ENCODE measurements at places on chromosomes 6 and 20.

- peak; percentile 16 for DNase-seq
These were observed 23.8 kb upstream of the FAM50B start for GRCh38 chr6:3825331-3825831.

DNA sequence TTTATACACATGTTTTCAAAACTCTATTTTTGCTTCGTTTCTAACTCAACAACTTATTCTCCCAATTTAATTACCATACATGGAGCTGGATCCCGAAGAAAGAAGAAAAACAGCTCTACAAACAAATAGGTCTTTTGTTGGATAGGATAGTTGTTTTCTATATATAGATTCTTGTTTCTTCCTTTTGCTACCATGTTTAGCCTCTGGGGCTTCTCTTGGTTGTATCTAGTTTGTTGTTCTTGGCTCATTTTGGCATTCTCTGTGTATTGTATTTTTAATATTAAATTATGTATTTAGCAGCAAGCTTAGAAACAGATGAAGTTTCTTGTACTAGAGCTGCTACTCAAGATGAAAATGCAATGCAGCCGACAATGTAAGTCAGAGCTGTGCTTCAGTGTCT, 60.9 kb downstream of the PLCB4 start:
- no peak for DNase-seq

DNA sequence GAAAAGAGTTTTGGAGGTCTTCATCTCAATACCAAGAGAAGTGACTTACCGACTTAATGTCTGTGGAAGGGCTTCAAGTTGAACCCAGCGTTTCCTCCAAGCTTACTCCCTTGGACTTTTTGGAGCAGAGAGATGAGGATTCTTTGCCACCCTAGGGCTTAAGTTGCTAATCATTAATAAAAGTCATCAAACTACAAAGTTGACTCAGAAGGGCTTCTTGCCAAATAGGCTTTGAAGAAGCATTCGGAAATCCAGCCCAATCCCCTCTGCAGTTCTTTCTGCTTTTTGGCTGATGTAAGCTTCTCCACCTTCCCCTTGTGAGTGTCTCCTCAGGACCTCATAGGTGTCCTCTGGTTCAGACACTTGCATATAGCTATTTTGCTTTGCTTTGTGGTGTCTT, at the start of gene SLC17A3:
TSS of gene SLC17A3 (minus strand) at position 126 of the 400 bp plus-strand sequence. CDS start 5,856 bp downstream, outside the sequence.
- DNase-seq, result no peak

- DNase-seq, result no peak
These were observed 140.3 kb downstream of the TBX18 start for GRCh38 chr6:84623956-84624680.

DNA sequence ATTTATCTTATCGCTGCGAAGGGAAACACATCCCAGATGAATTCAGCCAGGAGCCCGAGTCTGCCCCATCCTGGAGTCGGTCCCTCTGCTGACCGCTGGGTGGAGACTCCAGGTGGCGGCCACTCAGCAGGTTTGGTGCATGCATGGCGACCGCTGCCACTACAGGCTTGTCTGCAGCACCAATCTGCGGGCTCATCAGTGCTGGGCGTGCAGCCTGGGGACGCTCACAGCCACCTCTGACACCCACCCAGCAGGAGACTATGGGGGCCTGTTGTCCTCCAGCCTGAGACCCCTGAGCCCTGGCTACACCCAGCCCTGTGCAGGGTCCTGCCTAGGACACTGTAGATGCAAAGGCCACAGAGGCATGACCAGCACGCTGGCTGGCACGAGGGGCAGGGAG, 40.5 kb upstream of the GATA5 start:
- no peak for DNase-seq

DNA sequence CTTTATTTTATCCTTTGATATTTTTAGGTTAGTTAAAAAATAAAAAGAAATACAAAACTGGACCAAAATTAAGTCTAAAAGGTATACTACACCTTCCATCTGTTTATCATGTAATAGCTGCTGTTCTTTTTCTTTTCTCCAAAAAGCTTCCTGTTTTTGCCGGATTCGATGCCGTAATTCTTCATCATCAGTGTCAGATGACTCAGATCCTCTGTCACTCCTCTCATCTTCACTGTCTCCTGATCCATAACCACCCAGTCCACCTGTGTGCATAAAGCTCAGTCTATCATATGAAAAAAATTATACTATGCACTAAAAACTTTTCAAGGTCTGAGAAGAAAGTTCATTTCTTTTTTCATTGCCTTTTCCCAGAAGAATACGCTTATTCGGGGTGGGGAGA, 8.5 kb upstream of the COQ3 start:
- DNase-seq, result no peak

DNA sequence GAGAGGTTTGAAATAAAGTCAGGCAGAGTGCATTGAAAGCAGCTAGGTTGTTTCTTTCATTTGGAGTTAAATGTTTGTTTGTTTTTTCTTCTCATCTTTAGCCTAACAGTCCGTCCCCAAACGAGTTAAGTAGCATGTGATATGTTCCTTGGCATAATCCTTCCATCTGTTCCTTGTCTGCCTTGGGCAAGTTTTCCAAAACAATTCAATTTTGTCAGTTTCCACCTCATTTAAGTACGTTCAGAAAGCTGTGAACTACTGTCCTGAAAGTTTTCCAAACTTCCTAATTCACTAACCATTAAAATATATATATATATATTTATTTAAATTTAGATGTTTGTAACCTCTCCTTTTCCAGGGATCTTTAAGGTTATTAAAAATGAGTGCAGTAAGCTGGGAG, 61.8 kb upstream of the HDAC2 start:
- no peak for DNase-seq

DNA sequence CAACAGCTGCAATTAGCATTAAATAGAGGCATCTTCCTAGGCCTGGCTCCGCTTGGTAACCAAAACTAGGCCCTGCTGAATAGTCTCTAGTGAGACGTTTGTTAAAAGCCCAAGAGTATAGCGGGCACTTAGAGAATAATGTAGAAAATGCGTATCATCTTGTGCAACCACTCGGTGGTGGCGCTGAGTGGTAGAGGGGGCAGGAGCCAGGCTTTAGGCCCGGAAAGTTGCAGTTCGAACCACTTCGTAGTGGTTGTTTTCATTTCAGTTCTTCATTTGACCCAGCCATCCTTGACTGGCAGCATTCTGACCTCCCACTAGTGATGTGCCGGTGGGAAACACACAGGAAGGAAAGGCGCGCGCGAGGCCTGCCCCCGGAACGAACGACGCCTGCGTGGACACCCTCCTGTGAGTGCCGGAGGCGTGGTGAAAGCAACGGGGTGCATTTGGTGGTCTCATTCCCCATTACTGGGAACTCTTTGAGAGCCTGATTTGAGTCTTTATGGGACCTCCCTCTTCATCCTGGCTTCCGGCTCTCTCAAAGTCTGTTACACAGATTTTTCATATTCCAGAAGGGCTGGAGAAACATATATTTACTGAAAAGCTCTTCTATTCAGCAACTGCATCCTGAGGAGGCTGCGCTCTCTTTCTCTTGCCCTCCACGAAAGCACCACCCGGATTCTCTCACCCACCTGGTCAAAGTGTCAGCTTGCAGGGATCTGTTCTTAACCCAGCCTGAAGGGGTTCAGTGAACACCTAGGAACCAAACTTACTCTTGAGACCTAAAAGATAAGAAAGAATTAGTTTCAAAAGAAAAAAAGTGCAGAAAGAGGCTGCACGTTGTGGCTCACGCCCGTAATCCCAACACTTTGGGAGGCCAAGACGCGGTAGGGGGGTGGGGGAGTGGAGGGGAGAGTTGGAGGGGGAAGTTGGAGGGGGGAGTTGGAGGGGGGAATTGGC, 18.2 kb downstream of the GPX5 start:
- DNase-seq, result peak; percentile 6

- no peak for DNase-seq
These were observed 83.3 kb downstream of the GMDS start for GRCh38 chr6:2162079-2162445.

GRCh38 chr6:139418481-139419132, 44.2 kb upstream of the CITED2 start:
- no peak for DNase-seq

Data from caudate nucleus (tissue), 63 donors.